ENCODE measurements at places on chromosomes 6 and 20. TPM values are rescaled to one million over a fixed set of nuclear protein-coding genes. Genes with fewer than 3 reads are reported as not detected.

Gene ACTL10
- total RNA-seq, result 4.3 TPM

Gene MRPL14
- total RNA-seq, result 36.5 TPM

Gene UBD
- not detected for total RNA-seq

DNA sequence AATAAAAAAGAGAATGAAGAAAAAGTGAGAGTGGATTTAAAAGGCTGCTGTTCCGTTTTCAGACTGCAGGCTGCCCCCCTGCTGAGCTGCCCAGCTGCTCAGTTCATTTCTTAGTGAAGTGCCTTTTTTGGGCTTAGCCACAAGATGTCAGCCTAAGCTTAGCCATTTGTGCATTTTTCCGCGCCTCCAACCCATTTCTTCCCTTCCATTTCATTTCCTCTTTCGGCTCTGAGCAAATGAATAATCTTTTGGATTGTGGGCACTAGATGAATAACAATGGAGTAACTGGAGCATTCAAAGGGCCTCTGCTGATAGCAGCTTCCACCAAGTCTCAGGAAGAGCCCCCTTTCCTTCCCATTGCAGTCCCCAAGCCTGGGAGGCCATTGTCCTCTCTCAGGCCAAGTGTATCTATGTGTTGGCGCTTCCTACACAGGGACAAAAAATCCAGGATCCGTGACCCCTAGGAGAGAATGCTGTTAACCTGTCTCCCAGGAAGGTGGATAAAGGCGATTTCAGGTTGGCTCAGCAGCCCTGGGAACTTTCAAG is 83.5 kb upstream of the SPTLC3 start:
- no peak for DNase-seq

DNA sequence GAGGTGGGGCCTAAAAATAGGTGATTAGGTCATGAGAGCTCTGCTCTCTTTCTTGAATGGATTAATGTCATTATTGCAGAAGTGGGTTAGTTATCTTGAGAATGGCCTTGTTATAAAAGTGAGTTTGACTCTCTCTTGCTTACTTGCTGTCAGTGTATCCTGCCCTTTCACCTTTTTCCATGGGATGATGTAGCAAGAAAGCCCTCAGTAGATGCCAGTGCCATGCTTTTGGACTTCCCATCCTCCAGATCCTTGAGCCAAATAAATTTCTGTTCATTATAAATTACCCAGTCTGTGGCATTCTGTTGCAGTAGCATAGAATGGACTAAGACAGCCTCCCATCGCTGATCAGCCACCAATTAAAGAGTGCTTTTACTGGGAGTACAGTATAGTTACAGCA is 40.1 kb downstream of the UTRN start:
- DNase-seq, result no peak

Gene CRISP1
- total RNA-seq, result not detected

GRCh38 chr20:22385602-22386305 is 198.6 kb downstream of the FOXA2 start:
- DNase-seq, result no peak

DNA sequence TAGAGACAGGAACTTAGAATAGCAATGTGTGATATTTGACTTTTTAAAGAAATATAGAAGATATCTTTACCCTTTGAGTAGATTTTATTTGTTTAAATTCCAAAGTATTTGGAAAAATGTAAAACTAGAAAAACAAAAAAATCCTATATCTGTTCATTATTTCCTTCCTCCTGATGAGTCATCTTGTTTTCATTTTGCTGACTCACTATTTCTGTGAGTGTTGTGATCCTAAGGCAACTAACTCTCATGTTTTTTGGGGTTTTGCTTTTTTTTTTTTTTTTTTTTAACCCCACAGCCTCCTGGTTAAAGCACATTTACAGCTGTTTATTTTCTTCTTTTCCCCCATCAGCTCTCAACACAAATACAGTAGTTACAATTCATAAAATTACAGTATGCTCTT is 37.8 kb upstream of the THEMIS start:
- no peak for DNase-seq
